ENCODE measurements at places on chromosomes 3 and 15.

DNA sequence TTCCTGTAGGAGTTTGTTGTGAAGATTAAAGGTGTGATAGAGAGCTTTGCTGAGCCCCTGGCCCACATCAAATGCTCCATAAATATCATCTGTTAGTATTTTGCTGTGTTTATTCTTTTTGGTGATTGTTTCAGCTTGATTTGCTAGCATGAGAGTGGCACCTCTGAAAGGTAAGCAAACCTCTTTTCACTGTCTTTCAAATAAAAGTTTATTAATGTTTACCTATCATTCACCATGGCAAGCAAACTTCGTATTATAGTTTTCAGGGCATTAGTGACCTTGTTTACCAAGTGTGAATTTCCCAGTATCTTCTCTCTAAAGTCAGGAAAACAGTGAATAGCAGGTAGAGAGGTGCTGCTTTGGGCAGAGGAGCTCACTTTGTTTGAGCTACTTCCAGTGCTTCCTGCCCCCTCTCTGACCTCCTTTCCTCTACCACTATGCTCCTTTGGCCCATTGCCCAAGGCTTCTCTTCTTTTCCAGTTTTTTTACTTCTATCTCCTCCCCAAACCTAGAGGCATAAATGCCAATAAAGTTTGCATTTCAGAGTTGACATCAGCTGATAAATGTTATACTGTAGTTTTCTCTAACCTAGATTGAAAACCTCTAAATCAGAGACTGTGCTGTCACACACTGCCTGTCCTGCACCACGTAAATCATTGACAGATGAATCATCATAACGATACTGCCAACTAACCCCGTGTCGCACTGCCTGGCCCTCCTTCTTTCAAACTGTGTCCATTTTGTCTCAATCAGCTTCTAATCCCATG, 569.0 kb downstream of the TUSC7 start:
- peak; percentile 1 for DNase-seq

DNA sequence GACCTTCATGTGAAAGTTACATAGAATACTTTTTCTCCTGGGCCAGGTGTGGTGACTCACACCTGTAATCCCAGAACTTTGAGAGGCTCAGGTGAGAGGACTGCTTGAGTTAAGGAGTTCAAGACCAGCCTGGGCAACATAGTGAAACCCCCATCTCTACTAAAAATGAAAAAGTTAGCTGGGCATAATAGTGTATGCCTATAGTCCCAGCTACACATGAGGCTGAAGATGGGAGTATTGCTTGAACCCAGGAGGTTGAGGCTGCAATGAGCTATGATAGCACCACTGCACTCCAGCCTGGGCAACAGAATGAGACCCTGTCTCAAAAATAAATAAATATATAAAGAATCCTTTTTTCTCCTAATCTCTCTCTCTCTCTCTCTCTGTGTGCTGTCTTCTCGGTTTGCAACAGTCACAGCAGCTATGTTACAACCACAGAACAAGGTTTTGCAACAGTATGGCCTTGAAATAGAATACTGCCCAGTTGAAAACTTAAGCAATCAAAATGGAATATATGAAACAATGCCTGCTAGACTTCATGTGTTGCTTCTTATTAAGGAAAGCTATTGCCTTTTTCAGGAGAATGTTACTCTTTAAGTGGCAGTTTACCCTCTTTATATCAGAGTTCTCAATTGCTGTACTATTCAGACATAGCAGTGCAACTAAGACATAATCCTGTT, 12.3 kb upstream of the DENND4A start:
- DNase-seq, result peak; percentile 93

- no peak for DNase-seq
These were observed 691 bp downstream of the SENP7 start for GRCh38 chr3:101512396-101512645.

DNA sequence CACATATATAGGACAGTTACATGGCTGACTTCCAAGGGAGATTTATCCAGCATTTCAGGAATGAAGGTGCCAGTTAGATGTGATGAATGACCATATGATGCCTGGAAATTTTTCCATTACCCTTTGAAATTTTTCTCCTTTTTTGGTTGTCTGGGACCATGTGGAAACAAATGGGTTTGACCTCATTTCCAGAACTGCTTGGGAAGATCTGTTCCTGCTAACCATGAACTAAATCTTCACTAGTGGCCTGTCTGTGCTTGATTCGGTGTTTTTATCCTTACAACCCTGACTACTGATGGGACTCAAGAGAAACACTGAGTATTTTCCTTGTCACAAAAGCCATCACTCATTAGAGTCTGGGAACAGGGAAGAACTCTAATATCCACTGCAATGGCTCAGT, 409.4 kb downstream of the PDCD6IP start:
- peak; percentile 35 for DNase-seq

GRCh38 chr3:196192524-196193051, 18.6 kb downstream of the ZDHHC19 start:
- DNase-seq, result no peak

All from iris pigment epithelial cell (primary cell).